ENCODE measurements at places on chromosomes 3 and 15.
A peak's percentile ranks its signal among the peaks of the same experiment; 100 is the strongest.

DNA sequence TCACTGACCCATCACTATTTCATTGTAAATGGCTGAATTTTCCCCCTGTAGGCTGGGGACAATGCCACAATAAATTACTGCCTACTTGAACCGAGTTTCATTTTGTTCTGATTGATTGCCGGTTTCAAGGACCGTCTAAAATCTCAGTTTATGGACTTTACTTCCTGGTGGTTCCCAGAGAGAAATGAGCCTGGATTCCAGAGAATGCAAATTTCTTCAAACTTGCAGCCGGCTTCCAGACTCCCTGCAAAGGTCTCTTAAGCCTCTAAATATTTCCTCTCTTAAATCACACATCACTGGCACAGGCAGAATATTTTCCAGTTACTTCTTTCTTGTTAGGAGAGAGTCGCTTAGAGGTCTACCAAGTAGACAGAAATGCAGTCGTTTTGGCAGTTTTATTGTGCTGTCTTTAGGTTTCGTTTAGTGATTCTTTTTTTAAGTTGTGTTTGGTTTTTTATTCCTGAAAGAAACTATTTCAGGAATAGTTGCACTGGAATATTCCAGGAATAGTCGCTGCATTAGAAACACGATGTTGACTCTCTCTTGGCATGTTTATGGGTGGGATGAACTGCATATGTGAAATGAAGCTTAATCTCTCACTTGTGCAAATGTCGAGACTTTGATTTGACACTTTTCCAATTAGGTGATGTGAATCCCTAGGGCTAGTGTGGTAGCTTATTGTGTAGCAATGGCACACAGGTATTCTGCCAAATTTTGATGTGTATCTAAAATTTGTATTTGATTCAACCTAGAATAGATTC, 284.1 kb upstream of the NR2E3 start:
- H3K27me3 ChIP-seq: no peaks in the 10 kb centered on the region
- H3K36me3 ChIP-seq: no peaks in the 10 kb centered on the region
- peak overlapping the region; percentile 71 for H3K27ac ChIP-seq
- peaks cover 23% of the 10 kb centered on the region for H3K4me1 ChIP-seq

DNA sequence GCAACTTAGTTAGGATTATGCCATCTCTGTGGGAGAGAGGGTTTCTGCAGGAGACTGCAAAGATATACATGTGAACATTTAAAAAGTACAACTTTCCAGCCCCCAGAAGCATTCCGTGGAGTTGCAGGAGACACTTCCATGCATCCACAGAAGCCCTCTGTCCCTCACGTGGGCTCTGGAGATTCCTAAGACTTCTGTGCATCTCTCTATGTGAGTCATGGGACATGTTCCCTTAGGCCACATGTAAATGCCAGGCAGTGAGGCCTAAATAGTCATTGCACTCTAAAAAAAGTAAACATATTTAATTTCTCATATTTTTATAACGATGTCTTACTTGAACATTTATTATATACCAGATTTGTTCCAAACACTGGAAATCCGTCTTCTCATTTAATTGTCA, 126.5 kb upstream of the ROPN1 start:
- H3K4me1 ChIP-seq: no peaks in the 10 kb centered on the region
- DNase-seq: no peak
- H3K27ac ChIP-seq: no peak overlapping the region
- H3K4me3 ChIP-seq: no peak overlapping the region
- H3K27me3 ChIP-seq: no peaks in the 10 kb centered on the region
- no peaks in the 10 kb centered on the region for H3K36me3 ChIP-seq

GRCh38 chr15:69303337-69304181, 4.8 kb downstream of the PAQR5 start:
- H3K36me3 ChIP-seq: no peaks in the 10 kb centered on the region
- no peak overlapping the region for H3K27ac ChIP-seq
- H3K4me1 ChIP-seq: peaks cover 54% of the 10 kb centered on the region
- no peaks in the 10 kb centered on the region for H3K27me3 ChIP-seq
- no peak overlapping the region for H3K4me3 ChIP-seq
- DNase-seq: no peak

- no peak overlapping the region for H3K27ac ChIP-seq
- H3K4me1 ChIP-seq: no peaks in the 10 kb centered on the region
- no peak overlapping the region for H3K4me3 ChIP-seq
- DNase-seq: peak; percentile 46
Observed at GRCh38 chr15:58182460-58183163, 44.4 kb downstream of the AQP9 start.

DNA sequence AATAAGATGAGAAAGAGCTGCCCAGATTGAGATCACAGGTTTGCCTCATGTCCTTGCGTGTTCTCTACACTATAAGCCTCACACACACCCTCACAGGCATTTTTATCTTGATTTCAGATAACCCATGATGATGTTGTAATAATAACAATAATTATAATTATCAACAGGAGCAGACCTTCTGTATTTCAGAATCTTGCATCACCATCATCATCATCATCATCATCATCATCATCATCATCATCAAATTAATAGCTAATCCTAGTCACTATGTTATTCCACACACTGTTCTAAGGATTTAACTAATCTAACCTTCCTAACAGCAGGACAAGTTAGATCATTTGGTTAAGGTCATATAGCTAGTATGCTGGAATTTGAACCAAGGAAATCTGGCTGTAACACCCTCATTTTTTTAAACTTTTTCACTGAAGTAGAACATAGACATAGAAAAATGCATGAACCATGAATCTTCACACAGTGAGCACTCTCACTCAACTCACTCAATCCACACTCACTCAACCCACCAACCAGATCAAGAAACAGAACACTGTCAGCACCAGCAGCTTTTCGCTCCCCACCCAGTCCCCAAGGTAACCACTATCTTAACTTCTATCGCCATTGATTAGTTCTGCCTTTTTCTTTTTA, 1.8 kb upstream of the SH2D7 start:
- no peak for DNase-seq
- H3K27me3 ChIP-seq: no peaks in the 10 kb centered on the region
- H3K27ac ChIP-seq: no peak overlapping the region
- H3K4me3 ChIP-seq: no peak overlapping the region
- H3K4me1 ChIP-seq: peaks cover 19% of the 10 kb centered on the region

DNA sequence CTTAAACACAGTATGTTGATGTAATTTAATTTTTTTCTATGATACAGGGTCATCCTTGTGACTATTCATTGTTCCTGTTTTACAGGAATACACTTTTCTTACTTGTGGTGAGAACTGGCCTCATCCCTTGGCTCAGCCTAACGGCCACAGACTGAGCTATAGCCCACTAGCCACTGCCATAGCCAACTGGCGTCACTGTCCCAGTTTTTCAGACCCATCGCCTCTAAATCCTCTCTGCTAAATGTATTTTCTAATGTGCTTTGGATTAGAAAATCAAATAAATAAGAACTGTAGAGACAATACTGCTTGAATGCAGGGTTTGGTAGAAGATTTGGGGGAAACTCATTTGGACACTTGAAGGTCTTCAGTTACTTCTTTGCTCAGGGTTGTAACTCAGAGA, 113.1 kb downstream of the TIGIT start:
- DNase-seq: no peak
- H3K27me3 ChIP-seq: no peaks in the 10 kb centered on the region
- peaks cover 6% of the 10 kb centered on the region for H3K4me1 ChIP-seq
- H3K36me3 ChIP-seq: no peaks in the 10 kb centered on the region
- no peak overlapping the region for H3K27ac ChIP-seq
- H3K4me3 ChIP-seq: no peak overlapping the region

- no peaks in the 10 kb centered on the region for H3K36me3 ChIP-seq
- no peaks in the 10 kb centered on the region for H3K27me3 ChIP-seq
- H3K4me1 ChIP-seq: no peaks in the 10 kb centered on the region
- H3K4me3 ChIP-seq: no peak overlapping the region
Observed at GRCh38 chr3:103660810-103661209, 1226.0 kb downstream of the ZPLD1 start.

DNA sequence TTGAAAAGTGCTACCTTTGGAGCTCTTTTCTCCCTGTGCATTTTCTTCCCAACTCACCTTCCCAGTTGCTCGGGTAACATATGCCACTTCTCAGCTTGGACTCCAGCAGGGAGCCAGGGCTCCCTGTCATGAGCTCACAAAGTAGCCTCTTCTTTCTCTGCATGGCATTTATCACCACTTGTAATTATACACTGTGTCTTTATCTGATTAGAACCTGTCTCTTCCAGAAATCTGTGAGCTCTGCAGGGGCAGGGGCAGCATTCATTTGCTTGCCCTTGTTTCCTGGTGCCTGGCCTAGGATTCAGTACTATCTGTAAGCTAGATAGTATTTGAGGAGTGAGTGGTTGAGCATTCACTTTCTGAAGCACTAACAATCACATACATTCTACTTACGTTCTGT, 100.9 kb downstream of the CLSTN2 start:
- no peak for DNase-seq
- H3K27ac ChIP-seq: no peak overlapping the region
- no peaks in the 10 kb centered on the region for H3K27me3 ChIP-seq
- H3K4me3 ChIP-seq: no peak overlapping the region
- no peaks in the 10 kb centered on the region for H3K4me1 ChIP-seq

- no peak overlapping the region for H3K4me3 ChIP-seq
- no peak overlapping the region for H3K27ac ChIP-seq
- DNase-seq: no peak
- no peaks in the 10 kb centered on the region for H3K27me3 ChIP-seq
- H3K4me1 ChIP-seq: peaks cover 13% of the 10 kb centered on the region
Observed at GRCh38 chr3:16509721-16510619, 3.5 kb downstream of the RFTN1 start.

DNA sequence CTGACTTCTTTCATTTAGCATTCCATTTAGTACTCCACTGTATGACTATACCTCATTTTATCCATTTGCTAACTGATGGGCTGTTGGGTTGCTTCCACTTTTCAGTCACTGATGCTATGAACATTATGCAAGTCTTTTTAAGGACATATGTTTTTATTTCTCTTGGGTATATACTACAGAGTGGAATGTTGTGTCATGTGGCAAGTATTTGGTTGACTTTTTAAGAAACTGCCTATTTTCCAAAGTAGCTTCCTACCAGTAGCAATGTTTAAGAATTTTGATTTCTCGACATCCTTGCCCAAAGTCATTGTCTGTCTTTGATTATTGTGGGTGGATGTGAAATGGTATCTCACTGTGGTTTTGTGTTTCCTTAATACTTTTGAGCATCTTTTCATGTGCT, 110.1 kb upstream of the TPM1 start:
- peaks cover 8% of the 10 kb centered on the region for H3K4me1 ChIP-seq
- no peak overlapping the region for H3K27ac ChIP-seq
- no peak overlapping the region for H3K4me3 ChIP-seq
- no peak for DNase-seq
- H3K27me3 ChIP-seq: no peaks in the 10 kb centered on the region

- H3K36me3 ChIP-seq: no peaks in the 10 kb centered on the region
- no peak overlapping the region for H3K27ac ChIP-seq
- H3K27me3 ChIP-seq: no peaks in the 10 kb centered on the region
Observed at GRCh38 chr15:38860253-38860652, 295.6 kb upstream of the RASGRP1 start.

DNA sequence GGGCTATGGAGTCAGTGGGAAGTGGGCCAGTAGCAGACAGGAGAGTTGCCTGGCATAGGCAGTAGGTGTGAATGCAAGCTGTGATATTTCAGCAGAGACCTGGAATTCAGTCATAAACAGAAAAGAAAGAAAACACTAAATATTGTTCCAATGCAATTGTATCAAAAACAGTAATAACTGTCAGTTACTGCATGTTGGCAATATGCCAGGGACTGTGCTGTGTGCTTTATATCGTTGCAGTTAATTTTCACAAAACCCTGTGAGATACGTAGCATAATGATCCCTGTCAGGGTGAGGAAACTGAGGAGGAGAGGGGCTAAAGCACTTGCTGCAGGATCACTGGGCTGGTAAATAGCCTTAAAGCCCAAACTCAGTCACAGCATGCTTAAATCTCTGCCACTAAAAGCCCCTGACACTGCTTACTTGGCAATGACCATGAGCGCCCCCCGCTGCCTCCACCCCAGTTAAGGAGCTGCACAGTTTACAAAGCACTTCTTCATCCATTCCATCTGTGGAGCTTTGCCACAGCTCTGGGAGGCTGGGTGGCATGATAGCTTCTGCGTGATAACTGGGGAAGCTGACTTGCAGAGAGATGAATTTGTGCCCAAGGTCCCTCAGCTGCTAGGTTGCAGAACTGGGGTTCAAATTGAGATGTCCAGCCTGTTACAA, 3.9 kb downstream of the SLC6A1 start:
- H3K27me3 ChIP-seq: peaks cover 10% of the 10 kb centered on the region
- no peak for DNase-seq
- no peaks in the 10 kb centered on the region for H3K36me3 ChIP-seq
- peaks cover 20% of the 10 kb centered on the region for H3K4me1 ChIP-seq
- no peak overlapping the region for H3K27ac ChIP-seq

DNA sequence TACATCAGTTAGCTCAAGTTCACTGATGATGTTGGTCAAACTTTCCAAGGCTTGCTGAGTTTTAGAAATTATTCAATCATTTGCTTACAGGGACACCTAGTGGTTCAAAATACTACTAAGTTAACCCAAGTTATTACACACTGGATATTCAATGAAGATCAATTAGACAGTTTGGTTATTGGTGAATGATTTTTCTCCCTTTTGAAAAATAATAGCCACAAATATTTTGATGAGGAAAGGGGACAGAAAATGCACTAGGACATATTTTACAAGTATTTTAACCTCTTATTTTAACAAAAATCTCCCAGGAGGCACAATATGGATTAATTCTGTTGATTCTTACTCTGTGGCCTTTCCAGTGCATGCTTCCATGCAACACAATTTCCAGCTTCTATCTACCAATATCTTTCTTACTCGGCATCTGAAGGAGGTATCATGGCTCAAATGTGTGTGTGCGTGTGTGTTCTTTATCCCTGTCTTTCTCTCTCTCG, 20.1 kb upstream of the GOLGA6L2 start:
- DNase-seq: no peak
- H3K27ac ChIP-seq: no peak overlapping the region
- H3K27me3 ChIP-seq: no peaks in the 10 kb centered on the region
- no peaks in the 10 kb centered on the region for H3K36me3 ChIP-seq
- no peak overlapping the region for H3K4me3 ChIP-seq

DNA sequence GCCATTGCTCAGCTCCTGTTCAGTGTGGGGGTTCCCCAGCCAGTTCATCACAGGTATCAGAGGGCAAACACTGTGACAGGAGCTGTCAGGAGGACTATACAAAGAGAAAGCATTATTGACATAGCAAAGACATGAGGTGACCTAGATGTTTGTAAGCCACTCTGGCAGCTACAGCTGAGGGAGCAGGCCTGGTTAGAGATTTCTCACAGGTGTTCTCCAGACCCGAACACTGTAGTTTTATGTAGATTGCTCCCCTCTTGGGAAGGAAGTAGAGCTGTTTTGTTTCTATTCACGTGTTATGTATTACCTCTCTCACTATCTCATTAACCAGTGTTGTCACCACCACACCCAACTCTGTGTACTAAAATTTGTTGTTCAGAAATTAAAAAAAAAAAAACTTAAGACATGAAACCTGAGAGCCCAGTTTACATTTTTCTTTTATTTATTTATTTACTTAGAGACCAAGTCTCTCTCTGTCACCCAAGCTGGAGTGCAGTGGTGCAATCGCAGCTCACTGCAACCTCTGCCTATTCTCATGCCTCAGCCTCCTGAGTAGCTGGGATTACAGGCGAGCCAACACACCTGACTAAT, 123.7 kb downstream of the RBPMS2 start:
- H3K27me3 ChIP-seq: no peaks in the 10 kb centered on the region

GRCh38 chr3:55742832-55743136, 255.7 kb upstream of the WNT5A start:
- no peaks in the 10 kb centered on the region for H3K27me3 ChIP-seq
- H3K27ac ChIP-seq: no peak overlapping the region

Measured in body of pancreas (tissue), 4 donors.